Activated naive CD8-positive, alpha-beta T cell treated with anti-CD3 and anti-CD28 coated beads for 36 hours (primary cell): ENCODE measurements at places on chromosomes 7 and 10. TPM values are rescaled to one million over a fixed set of nuclear protein-coding genes. Genes with fewer than 3 reads are reported as not detected.

VIPR2 gene
- total RNA-seq = not detected

CYP2C19 gene
- not detected for total RNA-seq

PRKCQ gene
- total RNA-seq = 45.9 TPM

ADRB1 gene
- total RNA-seq = not detected

VGF gene
- total RNA-seq = not detected

SPRN gene
- not detected for total RNA-seq

PLAC9 gene
- total RNA-seq = not detected

SHH gene
- total RNA-seq = not detected

OR9A2 gene
- total RNA-seq = not detected

IFIT1B gene
- not detected for total RNA-seq

KLF14 gene
- not detected for total RNA-seq

ANKRD61 gene
- not detected for total RNA-seq

SMARCD3 gene
- total RNA-seq = 4.3 TPM

AGBL3 gene
- 2.2 TPM for total RNA-seq

TDRD1 gene
- 0.21 TPM for total RNA-seq

ZMIZ1 gene
- total RNA-seq = 27.3 TPM

AGMO gene
- not detected for total RNA-seq

SLC13A4 gene
- total RNA-seq = not detected

MMD2 gene
- total RNA-seq = not detected

SOSTDC1 gene
- total RNA-seq = not detected

CALHM3 gene
- total RNA-seq = not detected

WIPF3 gene
- not detected for total RNA-seq

PAX4 gene
- total RNA-seq = not detected

SPDYE1 gene
- not detected for total RNA-seq
